Inflammatory macrophage (primary cell): ENCODE measurements at places on chromosomes 2 and 18.
A peak's percentile ranks its signal among the peaks of the same experiment; 100 is the strongest.

GRCh38 chr2:191152482-191153240 is 1.9 kb upstream of the STAT4 start:
- peak; percentile 20 for DNase-seq

GRCh38 chr2:98649135-98649991 is 41.0 kb downstream of the UNC50 start:
- peak; percentile 90 for DNase-seq

DNA sequence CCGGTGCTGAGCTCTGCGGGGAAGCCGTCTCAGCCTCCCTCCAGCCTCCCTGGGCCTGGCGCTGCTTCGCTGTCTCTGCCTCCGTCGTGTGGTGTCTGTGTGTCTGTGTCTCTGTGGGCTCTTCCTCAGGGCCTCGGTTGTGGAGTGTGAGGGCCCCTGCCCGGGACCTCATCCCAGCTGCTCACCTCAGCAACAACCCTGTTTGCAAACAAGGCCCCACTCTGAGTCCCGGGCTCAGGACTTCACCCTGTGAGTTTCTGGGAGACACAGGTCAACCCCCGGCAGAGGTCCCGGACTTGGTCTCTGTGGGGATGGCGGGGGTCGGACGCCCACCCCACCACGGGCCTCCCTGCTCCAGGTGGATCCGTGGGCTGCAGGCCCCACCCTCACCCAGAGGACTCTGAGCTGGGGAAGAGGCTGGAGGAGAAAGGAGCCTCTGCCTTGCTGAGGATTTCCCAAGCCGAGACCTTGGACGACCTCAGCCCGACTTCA is 127.4 kb upstream of the CTDP1 start:
- no peak for DNase-seq

- DNase-seq, result no peak
These were observed 4.5 kb upstream of the CTIF start for GRCh38 chr18:48534364-48534763.

GRCh38 chr2:195532628-195533271 is 124.3 kb upstream of the SLC39A10 start:
- DNase-seq, result peak; percentile 42

GRCh38 chr2:151827564-151828142 is 568 bp downstream of the ARL5A start:
- peak; percentile 14 for DNase-seq

DNA sequence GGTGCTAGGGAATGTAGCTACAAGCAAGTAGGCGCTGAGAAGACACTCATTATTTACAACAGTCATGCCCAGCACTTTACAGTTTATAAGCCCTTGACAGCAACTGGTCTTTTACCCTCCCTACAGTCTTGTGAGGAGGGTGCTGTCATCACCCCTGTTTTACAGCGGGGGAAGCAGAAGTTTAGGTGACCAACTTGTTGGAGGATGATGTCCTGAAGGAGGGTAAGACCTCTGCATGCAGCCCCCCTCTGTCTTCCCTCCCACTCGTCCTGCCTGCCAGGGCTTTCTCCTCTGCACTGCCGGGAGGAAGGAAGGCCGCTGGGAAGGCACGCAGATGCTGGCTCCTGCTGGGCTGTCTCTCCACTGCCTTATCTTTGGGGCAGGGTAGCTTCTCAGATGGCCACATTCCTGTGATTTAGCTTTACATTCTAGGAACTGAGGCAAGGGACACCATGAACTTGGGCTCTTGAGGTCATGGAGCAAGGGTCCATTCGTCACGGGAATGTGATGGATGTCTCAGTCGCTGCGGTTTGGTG is 972 bp downstream of the IL1R1 start:
- DNase-seq, result no peak

DNA sequence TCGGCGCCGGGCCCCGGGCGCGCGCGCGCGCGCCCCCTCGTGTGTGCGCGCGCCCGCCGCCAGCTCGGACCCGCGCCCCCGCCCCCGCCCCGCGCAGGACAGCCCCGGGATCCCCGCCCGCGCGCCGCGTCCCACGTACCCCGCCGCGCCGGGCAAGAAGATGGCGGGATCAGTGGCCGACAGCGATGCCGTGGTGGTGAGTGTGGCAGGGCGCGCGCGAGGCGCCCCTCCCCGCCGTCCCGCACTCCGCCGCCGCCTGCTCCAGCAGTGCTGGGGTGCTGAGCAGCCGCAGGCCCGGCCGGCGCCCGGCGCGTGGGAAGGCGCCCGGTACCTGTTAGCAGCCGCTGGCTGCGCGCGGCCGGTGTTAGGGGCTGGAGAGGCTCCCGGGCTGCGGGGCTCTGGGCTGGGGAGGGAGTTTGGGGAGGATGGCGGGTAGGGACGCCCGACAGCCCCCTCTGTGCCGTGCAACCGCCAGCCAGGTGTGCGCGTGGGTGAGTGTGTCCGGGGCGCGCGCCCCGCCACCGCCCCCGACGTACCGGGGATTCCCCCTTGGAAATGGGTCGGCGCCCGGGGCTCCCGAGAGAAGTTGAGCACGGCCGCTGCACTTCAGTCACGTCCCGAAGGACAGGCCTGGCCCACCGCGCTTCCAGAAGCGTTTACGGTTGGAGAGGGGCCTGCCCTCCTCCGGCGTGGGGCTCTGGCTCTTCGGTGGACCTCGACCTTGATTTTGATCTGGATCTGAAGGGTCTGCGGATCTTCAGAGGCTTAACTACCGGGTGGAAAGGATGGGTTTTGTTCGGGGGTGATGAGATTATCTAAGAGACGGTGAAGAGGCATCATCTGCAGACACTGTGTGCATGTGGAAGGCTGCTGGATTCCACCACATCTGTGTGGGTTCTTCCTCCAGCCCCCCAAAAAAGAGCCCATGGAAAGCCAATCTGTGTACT is 697 bp downstream of the LGALSL start:
- peak; percentile 7 for DNase-seq

- DNase-seq, result no peak
These were observed 58.0 kb downstream of the CCDC88A start for GRCh38 chr2:55361465-55362189.

DNA sequence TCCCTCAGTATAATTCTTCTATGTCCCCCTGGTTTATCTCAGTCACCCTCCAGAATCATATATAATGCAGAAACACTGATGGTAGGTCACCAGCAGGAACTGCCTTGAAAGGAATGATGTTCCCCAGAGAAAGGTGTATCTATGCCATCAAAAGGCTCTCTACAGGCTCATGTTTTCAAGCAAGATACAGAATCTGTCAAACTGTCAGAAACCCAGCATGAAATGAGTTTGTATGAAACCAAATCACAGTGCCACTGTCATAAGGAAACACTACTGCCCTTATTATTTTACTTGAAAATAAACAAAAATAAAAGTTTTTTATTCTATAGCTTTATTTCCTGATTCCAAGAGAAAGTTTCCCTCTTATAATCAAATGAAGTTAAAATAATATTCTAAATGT is 1064.5 kb upstream of the DDX18 start:
- DNase-seq, result no peak

GRCh38 chr2:27095745-27096651 is 9.4 kb downstream of the KHK start:
- peak; percentile 54 for DNase-seq

- no peak for DNase-seq
These were observed 123.2 kb downstream of the SMAD7 start for GRCh38 chr18:48827291-48828193.

DNA sequence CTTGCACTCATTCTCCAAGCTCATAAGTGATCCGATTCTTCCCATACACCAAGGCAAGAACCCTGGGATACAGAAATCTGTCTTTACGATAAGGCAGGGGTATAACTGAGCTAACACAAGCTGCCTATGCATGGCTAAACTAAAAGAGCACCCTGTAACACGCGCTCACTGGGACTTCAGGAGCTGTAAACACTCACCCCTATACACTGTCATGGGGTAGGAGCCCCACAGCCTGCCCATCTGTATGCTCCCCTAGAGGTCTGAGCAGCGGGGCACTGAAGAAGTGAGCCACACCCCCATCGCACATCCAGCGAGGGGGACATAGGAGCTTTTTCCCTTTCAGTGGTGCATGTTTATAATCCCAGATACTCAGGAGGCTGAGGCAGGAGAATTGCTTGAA is 46.7 kb downstream of the METTL8 start:
- DNase-seq, result no peak

DNA sequence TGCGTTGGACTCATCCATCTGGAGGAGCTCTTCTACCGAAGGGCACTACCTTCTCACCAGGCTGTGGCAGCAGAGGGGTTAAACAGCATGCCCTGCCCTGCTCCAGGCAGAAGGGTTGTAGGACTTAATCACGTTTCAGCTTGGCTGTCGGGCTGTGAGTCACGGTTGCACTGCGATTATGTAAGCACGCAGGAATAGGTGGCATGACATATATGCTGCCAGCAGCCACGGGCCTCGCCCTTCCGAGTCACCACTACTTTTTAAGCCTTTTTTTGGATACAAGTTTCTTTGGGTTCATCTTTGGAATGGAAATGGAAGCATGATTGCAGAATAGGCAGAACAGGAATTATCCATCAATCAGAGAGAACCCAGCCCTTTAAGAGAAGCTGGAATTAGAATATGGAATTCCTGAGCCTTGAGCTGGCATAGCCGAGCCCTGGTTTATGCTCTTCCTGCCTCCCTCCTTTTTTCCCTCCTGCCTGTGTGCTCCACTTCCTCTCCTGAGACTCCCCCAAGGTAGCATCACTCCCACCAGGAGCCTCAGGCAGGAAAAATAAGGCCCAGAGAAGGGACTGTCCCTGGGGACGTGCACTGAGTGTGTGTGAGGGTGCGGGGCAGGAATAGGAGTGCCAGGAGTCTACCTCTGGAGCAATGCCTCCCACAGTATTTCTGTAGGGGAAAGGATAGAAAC is 86.8 kb downstream of the SEMA4F start:
- peak; percentile 91 for DNase-seq

DNA sequence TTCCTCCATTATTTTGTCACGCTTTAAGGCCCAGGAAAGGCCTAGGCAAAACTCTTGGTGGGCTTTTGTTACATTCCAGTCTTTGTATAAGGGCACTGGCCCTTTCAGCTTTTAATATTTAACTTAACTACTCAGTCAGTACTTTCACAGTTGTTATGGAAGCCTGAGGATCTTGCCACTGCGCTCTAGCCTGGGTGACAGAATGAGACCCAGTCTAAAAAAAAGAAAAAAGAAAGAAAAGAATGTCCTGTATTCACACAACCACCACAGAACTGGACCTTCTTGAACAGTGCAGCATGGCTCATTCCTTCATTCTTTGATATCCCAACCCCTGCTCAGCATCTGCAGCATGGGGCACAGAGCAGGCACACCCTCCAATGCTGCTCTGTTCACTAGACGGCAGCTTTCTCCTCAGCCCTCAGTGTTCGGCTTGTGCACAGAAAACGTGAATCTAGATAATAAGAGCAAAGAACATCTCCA is 93.4 kb upstream of the MSH2 start:
- DNase-seq, result no peak

- DNase-seq, result peak; percentile 37
These were observed 18.5 kb upstream of the POLI start for GRCh38 chr18:54250846-54251261.

- DNase-seq, result no peak
These were observed 23.4 kb upstream of the CERS6 start for GRCh38 chr2:168432565-168433186.

GRCh38 chr2:237305579-237305978 is 108.4 kb downstream of the COL6A3 start:
- DNase-seq, result no peak

GRCh38 chr2:105910497-105911238 is 166.0 kb downstream of the NCK2 start:
- DNase-seq, result no peak

DNA sequence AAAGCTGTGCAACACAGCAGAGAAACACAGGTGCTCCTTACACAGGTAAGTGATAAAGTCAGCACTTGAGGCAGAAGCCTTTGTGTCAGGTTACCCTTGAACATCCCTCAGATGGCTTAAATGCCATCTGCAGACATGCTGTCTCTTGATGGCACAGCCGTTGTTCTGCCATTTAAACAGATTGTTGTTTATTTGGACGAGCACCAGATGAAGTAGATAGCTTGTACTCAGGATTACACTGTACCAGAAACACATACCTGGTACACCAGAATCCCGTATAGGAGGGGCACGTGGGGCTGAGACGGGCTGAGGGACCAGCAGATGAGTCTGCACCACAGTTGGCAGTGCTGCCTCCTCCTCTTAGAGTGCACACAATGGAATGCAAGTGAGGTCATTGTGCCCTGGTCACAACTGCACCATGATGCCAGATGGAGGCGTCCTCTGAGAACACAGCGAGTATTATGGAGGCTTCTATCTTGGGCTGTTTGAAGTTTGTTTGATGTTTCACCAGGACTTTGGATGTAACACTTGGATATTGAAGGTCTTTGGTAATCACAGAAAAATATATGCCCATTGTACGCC is 143.0 kb downstream of the TANC1 start:
- no peak for DNase-seq

DNA sequence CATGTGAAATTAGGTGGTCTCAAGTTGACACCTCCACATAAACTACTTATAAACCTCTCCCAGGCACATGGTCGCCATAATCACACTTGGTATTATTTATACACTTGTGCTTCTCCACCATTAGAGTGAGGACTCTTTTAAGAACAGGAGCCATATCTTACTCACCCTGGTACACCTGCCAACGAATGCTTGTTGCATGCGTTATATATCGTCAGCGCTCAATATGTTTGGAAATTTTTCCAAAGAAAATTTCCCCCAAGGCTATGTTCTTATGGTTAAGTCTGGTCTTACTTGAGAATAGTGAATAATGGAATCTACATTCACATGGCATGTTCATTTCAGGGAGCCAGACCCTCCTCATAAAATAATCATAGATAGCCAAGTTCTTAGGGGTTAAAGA is 271.7 kb downstream of the BCL11A start:
- no peak for DNase-seq

DNA sequence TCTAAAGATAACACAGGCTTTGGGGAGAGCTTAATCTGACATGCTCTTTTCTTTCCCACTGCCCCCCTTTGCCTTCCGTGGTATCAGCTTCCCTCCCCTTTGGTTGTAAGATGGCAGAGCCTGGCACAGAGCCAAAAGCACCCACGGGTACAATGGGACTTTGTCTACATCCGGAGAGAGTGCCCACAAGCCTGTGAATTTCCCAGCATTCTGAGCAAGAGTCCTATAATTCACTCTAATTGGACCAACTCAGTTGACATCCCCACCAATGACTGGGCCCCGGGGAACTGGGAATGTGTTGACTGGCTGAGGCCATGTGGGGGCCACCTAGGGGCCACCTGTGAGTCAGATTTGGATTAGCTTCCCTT is 20.1 kb upstream of the C2orf72 start:
- DNase-seq, result no peak

DNA sequence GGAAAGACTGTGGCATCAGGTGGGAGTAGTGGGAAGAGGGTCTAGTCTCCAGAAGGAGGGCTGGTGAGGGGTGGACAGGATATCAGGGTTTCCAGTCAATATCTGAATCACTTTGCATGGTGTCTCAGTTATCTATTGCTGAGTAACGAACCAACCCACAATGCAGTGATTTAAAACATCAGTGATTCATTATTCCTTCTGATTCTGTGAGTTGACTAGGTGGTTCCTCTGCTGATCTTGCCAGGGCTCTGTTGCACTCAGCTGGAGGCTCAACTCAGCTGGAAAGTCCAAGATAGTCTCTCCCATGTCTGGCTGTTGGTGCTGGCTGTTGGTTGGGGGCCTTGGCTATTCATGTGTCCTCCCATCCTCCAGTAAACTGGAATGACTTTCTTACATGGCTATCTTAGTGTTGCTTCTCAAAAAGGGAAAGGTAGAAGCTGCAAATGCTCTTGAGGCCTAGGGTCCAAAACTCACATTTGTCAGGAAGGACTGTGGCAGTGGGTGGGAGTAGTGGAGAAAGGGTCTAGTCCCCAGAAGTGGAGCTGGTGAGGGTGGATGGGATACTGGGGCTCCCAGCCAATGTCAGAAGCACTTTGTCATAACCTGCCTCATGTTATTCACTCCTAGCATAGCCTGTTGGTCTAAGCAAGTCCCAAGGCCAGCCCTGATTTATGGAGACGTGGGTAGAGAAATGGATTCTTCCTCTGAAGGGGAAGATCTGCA is 13.9 kb downstream of the IL1F10 start:
- DNase-seq, result no peak
